NCI-H1417 treated with DMSO at 0.1 percent for 48 hours (cell line): ENCODE measurements at places on chromosomes 4 and X.

DNA sequence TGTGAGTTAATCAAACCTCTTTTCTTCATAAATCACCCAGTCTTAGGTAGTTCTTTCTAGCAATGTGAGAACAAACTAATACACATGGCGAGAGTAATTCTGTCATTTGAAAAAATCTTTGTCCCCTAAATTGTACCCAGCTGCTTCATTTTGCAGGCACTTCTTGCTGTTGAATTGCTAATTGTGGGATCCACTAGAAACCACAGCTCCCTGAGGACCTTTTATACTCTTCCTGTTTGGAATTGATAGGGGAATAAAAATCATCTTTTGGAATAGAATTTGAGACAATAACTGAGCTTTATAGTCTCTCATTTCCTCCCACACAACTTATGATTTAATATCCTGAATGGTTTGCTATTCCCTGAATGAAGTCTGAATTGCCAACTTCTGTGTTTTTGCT lies 170.2 kb downstream of the PACRGL start:
- DNase-seq, result no peak

GRCh38 chrX:148185631-148186030 lies 204.5 kb downstream of the FMR1NB start:
- no peak for DNase-seq

GRCh38 chr4:53916431-53916889 lies 147.9 kb downstream of the CHIC2 start:
- DNase-seq, result no peak

- DNase-seq, result no peak
Observed at GRCh38 chrX:1164322-1165288, 47.8 kb downstream of the CRLF2 start.

DNA sequence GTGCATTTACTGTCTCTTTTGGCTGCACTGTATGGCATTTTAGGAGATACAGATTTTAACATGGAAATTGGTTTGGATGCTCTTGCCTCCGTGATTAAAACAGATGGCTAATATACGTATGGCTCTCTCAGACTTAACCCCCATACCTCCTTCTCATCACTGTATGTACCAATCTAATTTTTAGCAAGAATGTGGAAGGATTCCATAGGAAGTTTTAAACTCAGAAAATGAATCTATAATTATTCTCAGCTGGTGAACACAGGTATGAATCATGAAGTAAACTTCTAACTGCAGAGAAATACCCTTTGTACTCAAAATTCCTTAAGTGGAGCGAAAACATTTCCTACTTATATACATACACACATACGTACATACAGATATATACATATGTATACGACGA lies 210.5 kb upstream of the NEIL3 start:
- no peak for DNase-seq

DNA sequence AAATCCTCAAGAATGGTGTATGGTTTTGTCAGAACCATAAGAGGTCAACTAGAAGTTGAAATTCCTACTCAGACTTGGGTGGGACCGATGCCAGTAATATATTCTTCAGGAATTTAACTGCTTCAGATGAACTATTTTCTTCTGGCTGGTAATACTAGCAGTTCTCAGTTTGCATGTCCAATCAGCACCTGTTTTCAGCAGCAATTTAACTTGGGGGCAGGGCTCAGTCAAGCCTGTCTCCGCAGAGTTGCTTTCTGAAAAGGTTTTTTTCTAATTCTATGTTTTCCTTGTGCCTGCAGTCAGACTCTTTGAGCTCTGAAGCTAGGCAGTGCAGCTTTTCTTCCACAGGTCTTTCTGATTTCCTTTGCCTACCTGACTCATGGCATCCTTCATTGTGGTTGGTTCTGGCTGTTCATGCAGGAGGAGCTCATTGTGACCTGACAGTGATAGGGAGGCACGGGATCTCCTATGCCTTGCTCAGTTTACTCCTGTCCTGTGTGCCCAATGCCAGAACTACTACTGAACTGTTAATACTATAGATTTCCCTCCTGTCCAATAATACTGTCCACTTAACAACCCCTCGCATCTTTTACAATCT lies 17.3 kb upstream of the FMR1 start:
- DNase-seq, result no peak

- no peak for DNase-seq
Observed at GRCh38 chr4:24842356-24842755, 47.0 kb downstream of the SOD3 start.

DNA sequence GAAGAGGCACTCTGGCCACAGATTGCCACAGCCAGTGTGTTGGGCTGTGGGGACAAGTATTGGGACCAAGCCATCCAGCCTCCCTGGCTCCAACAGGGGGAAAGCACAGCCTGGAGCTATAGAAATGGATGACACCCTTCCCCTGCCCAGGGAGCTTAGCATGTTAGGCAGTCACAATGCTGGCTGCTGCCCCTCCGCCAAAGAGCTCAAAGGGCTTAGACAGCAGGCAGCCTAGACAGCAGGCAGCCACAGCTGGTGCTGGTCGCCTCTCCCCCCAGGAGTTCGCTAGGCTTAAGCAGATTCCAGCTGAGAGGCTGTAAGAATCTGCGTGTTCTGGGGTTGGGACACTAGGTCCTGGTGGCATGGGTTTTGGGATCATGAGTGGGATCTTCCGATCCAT lies 94.5 kb upstream of the MXRA5 start:
- DNase-seq, result no peak

DNA sequence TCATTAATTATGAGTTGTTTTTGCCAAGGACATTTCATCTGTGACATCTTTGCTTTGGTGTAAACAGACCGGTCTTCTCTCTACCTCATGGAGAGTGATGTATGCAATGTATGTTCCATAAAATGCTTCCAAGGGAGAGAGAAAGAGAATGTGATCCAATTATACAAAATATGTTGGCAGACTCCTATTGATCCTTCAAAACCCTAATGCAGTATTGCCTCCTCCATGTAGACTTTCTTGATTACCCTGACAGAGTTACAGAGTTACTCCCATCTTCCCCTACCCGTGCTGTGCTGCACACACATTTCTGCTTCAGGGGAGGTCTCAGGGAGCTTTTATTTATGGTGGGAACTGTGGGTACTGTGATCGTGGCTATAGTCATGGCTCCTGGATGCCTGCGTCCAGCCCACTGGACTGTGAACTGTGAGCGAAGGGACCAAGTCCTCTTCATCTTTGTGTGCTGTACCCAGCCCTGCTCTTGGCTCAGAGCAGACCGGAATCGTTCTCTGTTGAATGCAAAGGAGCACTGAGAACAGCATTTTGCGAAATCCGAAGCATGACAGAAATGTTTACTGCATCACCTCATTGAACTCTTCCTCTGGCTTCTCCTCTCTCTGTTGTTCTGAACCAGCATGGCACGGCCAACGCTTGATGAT lies 32.7 kb downstream of the SORCS2 start:
- no peak for DNase-seq

GRCh38 chr4:13151194-13151593 lies 332.9 kb downstream of the RAB28 start:
- no peak for DNase-seq

DNA sequence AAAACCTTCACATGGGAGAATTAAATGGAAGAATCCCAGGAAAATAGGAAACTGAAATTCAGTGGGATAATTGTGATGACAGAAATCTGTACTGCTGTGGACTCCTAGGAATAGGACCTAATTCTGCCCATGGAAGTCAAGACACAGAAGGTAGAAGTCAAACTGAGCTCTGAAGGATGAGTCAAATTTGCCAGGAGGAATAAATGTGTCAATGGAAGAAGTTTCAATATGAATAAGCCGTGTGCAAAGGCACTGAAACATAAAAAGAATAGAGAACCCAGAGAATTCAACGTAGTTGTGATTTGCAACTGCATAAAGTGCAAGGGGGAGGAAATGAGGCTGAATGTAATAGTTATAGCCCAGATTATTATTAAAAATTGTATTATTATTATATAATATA lies 11.6 kb downstream of the ENAM start:
- no peak for DNase-seq

- no peak for DNase-seq
Observed at GRCh38 chr4:16140231-16140878, 56.5 kb upstream of the PROM1 start.

DNA sequence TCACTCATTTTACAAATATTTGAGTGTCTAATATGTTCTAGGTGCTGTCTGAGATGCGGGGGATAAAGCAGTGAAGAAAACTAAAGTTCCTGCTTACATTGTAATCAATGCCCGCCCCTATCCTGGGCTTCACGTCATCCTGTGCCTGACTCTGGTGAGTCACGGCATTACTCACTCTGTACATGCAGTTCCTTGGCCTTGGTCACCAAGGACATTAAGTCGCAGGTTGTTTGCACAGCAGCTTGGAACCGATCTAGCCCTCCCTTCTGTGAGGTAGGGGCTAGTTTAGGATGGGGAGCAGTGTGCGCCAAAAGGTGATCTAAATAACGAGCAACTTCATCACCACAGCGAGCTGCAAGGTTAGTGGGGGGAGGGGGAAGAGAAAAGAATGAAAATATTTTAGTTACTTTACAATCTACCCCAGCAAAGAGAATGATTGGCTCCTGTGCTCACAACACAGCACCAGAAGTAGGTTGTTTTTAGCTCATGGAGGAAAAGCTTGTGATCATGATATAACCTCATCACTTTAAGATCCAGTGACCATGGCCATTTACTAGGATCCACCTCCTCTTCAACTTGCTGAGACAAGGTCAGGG lies 48.0 kb upstream of the HDAC8 start:
- no peak for DNase-seq

DNA sequence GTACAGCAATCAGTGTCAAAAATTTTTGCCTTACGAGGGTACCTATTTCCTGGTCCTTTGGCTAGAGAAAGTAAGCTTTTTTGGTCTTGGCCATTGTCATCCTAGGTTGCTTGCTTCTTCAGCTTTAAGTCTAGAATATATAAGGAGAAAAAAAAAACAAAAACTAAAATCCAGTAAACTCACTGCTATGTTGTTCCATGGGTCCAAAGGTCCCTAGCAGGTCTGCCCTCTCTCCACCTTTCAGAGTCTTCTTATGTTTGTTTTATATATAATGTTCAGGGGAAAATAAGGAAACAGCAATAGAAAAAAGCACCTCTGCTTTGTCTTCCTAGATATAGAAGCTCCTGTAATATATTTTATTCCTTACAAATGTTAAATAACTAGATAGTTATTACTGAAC lies 18.1 kb upstream of the BMP2K start:
- DNase-seq, result no peak

- DNase-seq, result no peak
Observed at GRCh38 chr4:147289181-147289580, 191.7 kb upstream of the EDNRA start.

GRCh38 chr4:129179276-129179675 lies 83.3 kb downstream of the C4orf33 start:
- no peak for DNase-seq

DNA sequence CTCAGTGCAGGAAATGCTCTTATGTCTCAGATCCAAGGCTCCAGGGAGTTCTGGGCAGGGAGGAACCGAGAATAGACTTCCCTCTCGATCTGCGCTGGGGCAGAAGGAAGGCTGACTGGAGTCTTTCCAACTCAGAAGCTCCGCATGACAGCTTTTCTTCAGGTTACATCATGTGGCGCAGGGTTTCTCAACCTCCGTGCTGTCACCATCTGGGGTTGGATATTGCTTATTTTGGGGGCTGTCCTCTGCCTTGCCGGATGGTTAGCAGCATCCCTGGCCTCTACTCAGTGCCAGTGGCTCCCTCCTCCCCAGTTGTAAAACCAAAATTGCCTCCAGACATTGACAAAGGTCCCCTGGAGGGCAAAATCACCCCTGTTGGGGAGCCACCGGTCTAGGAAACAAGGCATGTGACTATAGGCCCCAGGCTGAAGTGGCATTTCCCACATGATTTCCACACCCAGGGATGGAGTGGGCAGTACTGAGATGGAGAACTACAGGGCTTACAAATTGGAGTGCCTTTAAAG lies 21.4 kb downstream of the REELD1 start:
- no peak for DNase-seq

GRCh38 chr4:140004549-140004895 lies 149.5 kb downstream of the MAML3 start:
- no peak for DNase-seq

- DNase-seq, result no peak
Observed at GRCh38 chrX:38220415-38221390, at the start of gene SRPX. Gene SRPX (minus strand): TSS chrX:38220871. CDS start chrX:38220792, 79 bp downstream.

GRCh38 chrX:119698845-119699244 lies 5.9 kb upstream of the SEPTIN6 start:
- DNase-seq, result no peak

DNA sequence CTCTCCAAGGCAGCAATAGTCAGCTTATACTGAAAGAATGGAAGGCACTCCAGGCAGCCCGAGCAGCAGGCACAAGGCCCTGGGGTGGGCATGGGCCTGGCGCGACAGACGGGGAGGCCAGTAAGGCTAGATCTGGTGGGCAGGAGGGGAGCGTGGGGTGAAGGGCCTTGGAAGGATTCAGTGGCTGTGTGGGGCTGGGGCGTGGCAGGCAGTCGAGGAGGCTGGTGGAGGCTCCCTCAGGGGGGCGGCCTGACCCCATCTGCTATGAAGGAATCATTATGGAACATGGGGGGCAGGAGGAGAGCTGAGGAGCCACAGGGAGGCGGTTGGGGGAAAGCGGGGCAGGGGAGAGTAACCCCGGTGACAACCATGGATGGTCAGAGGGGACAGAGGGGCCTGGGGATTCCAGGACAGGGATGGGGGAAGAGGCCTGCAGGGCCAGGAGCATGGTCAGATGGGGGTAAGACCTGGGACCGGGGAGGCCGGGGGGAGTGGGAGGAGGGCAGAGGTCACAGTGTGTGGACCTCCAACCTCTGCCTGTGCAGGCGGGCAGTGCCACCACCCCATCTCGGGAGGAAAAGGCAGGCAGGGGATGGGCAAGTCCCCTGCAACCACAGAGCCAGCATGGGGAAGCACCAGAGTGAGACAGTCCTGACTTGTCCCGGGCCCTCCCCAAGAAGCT lies 70.3 kb downstream of the ACOX3 start:
- no peak for DNase-seq

DNA sequence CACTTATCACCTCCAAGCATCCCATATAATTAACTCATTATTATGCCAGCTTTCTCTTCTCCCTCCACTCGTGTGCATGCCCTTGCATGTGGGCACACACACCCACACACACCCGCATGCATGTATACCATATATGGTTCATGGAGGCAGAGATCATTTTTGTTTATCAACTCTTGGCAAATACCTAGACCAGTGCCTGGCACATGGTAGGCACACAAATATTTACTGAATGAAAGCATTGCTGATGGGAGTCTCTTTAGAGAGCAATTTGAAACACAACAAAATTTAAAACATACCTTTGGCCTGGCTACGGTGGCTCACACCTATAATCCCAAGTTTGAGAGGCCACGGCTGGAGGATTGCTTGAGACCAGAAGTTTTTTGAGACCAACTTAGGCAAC lies 51.1 kb upstream of the SLC10A4 start:
- no peak for DNase-seq

DNA sequence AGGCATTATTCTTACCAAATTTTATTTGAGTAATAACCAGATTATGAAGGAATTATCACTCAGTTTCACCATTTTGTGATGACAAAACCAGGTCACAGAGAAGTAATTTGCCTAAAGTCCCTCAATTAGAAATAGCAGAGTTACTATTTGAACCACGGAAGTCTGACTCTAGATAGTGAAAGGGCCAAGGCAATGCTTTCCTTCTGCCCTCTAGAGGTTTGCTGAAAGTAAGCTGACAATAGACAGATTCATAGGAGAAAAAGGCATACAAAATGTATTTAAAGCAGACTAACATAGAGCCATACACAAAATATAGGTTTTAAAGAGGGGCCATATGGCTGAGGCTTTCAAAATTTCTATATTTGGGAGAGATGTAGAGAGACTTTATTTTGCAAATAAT lies 43.1 kb downstream of the CXXC4 start:
- DNase-seq, result no peak

GRCh38 chr4:3352505-3352904 lies 59.7 kb downstream of the RGS12 start:
- DNase-seq, result no peak

GRCh38 chr4:139574641-139575040 lies 18.6 kb upstream of the SETD7 start:
- DNase-seq, result no peak
